T-helper 2 cell (primary cell): ENCODE measurements at places on chromosomes 6 and 20.

DNA sequence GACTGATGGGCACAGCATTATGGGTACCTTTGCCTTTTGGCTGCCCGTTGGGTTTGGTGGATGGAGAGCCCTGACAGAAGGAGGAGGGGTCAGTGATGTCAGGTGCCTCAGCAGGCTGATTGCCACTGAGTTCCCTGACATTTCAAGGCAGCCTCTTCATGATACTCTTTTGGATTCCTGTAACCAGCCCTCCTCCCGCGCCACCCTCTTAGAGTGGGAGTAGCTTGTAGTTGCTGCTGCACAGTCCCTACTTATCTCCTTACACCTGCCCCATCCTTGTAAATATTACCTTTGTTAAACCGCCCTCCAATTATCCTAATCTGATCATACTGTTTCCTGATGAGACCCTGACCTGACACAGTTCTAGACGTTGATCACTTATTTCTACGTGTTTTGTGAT lies 140.0 kb downstream of the CFAP61 start:
- DNase-seq = no peak

DNA sequence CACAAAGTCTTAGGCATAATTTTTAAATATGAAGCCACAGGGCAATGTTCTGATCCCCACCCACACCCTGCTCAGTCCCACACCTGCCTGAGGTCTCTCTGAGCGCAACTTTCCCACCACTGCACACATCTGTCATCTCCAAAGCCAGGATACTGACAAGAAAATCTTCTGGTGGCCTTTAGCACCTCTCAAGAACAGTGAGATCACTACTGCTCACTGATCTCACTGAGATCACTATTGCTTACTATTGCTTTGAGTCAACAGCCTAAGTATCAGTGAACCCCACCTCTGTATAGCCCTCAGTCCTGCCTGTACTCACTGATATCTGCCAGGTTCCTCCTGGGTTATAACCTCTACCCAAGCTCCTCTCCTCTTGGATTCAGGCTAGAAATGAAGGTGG lies 6.4 kb downstream of the TNFRSF21 start:
- no peak for DNase-seq

DNA sequence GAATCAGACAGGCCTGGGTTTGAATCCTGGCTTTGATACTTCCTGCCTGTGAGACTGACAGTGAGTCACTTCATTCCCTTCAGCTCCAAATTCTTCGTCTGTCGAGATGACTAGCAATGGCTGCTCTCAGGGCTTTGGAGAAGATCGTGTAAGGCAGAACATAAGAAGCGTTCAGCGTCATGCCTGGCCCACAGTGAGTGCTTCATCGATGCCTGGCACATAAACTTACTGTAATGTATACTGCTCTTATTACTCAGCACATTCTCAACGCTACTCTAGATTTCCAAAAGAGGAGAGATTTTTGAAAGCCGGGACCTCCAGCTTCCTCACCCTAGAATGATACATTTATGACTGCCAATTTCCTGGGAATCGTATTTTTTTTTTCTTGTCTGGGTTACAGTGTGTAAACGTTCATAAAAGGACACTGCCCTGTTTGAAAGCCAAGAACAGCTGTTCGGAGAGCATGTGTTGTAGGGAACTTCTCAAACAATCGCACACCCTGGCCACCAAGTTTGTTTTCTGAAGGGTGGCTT lies 16.2 kb upstream of the BCAS1 start:
- DNase-seq = no peak

GRCh38 chr20:47950124-47950912 lies 165.0 kb upstream of the SULF2 start:
- no peak for DNase-seq

- DNase-seq = no peak
Measured at GRCh38 chr6:4189249-4189648, 53.9 kb upstream of the ECI2 start.

GRCh38 chr6:134315189-134315588 lies 2.7 kb downstream of the SGK1 start:
- DNase-seq = no peak

GRCh38 chr6:71419217-71420094 lies 130.8 kb downstream of the OGFRL1 start:
- no peak for DNase-seq
